ENCODE measurements at places on chromosomes 3 and 15.

DNA sequence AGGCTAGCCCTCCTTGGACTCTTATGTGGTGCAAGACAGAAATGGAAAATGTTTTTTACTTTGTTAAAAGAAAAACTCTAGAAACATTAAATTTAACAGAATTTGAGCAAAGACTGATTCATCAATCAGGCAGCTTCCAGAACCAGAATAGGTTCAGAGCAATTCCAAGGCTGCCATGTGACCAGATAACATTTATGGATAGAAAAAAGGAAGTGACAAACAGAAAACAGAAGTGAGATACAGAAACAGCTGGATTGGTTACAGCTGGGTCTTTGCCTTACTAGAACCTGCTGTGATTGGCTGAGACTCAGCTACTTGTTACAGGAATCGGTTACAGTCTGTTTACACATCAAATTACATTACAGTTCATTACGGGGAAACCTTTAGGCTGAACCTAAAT, 22.5 kb upstream of the OTOL1 start:
- DNase-seq, result no peak

DNA sequence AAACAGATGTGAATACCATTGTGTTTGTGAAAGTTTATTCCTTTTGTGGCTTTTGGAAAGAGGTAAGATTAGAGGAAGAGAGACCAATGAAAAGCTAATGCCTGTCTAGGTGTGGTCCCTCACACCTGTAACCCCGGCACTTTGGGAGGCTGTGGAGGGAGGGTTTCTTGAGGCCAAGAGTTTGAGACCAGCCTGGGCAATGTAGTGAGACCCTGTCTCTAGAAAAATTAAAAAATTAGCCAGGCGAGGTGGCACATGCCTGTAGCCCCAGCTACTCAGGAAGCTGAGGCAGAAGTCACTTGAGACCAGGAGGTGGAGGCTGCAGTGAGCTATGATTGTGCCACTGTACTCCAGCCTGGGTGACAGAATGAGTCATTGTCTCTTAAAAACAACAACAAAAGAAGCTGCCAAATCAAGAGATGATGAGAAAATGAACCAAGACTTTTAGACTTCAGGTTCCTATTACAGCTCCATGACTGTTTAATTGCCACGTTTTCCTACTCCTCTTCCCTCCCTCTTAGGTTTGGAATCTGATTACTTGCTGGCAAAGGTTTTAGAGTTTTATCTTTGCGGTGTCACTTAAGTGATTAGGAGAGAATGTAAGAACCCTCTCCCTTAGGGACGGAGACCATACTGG, 68.7 kb downstream of the CGNL1 start:
- no peak for DNase-seq

- DNase-seq, result no peak
Measured at GRCh38 chr3:69791919-69792399, 52.7 kb downstream of the MITF start.

GRCh38 chr3:79086514-79086913, 681.3 kb downstream of the ROBO1 start:
- peak; percentile 54 for DNase-seq

- DNase-seq, result no peak
Measured at GRCh38 chr15:63061975-63062374, 19.4 kb downstream of the TPM1 start.

DNA sequence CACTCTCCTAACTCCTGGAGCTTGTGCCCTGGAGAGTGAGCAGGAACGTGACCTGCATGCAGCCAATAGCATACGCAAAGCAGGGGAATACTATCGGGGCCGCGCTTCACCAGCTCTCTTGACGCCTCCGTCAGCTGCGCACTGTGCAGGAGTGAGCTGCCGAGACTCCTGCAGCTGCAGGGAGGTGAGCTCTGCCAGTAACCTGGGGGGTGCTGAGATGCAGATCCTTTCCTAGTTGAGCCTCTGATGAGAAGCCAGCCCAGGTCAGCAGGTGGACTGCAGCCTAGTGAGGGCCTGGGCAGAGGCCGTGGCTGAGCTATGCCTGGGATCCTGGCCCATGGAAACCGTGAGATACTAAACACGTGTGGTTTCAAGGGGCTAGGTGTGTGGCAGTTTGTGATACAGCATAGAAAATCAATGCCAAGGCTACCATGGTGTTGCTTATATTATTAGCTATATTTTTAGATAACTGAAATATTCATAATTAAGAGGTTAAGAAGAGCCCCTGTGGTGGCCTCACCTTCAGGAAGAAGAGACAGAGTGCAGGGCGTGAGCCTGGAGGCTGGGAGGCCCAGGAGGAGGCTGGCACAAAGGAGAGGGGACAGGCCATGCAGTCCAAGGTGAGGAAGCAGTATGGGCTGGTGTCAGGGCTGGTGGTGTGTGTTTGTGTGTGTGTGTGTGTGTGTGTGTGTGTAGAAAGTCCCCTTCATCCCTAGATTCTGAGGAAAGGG, 5.9 kb upstream of the DNAJB8 start:
- DNase-seq, result no peak

DNA sequence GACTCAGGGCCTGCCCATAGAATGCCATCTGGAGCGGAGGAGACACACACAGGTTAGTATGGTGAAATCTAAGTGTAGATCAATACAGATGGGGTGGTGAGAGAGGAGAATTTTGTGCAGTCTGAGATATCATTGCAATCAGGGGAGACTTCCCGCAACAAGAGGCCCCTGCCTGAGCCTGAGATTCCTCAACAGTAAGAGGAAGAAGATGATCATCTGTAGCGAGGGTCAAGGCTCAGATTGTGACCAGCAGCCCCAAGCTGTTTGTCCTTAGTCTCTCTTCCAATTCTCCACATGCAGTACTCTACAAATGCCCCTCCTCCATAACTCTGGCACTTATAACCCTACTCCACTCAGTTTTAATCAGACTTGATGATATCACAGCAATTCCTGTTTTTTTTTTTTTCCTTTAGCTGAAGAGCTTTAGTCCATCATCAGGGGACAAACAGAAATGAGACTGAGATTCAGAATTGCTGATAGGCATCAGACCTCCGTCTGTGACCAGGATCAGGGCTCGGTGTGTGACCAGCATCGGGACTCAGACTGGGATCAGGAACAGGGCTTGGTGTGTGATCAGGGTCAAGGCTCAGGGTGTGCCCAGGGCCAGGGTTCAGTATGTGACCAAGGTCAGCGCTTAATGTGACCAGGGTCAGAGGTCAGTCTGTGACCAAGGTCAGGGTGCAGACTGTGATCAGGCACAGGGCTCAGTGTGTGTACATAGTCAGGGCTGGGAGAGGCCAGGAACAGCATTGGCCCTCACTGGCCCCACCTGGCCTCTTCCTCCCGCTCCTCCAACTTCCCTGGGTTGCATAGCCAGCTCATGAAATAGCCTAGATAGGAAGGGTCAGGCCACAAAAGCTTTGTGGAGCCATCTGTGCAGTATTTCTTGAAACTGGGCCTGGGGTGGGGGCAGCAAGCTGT, 14.1 kb downstream of the LOXL1 start:
- DNase-seq, result no peak

- DNase-seq, result no peak
Measured at GRCh38 chr15:73183071-73183470, 130.8 kb downstream of the NEO1 start.

DNA sequence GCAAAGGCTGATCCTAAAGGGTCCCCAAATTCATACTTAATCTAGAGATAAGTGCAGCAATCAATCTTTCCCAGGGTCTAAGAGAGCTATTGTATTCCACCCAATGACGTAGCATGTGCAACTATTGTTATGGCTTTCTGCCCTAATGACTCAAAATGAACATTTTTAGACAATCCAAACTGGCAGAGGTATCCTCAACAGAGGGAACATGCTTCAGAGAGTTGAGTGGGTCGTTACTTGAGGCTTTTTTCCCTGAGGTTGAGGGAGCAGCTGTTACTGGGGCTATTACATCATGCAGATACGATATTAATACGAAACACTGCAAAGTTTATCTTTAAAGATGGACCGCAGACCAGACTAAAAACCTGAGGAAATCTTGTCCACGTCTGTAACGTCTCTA, 278.3 kb upstream of the WNT5A start:
- no peak for DNase-seq

- no peak for DNase-seq
Measured at GRCh38 chr3:23916152-23916885, 471 bp downstream of the NKIRAS1 start.

DNA sequence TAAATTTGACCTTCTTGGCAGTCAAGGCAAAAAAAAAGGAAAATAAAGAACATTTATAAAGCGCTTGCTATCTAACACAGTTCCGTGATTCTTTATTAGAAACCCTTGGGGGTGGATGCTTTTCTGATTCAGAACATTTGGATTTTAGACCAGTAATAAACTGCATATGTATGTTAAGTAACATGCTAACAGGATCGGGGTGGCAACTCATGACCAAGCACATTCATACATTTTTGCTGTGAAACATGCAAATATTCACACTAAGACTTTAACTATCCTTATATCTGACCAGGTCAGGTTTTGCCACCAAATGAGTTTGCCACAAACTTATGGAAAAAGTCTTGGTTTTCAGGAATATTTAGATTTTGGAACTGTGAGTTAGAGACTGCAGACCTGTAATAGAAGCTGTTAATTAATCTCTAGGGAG, 30.4 kb upstream of the KLF13 start:
- no peak for DNase-seq

- DNase-seq, result no peak
Measured at GRCh38 chr3:128395500-128396162, 71.1 kb downstream of the DNAJB8 start.

DNA sequence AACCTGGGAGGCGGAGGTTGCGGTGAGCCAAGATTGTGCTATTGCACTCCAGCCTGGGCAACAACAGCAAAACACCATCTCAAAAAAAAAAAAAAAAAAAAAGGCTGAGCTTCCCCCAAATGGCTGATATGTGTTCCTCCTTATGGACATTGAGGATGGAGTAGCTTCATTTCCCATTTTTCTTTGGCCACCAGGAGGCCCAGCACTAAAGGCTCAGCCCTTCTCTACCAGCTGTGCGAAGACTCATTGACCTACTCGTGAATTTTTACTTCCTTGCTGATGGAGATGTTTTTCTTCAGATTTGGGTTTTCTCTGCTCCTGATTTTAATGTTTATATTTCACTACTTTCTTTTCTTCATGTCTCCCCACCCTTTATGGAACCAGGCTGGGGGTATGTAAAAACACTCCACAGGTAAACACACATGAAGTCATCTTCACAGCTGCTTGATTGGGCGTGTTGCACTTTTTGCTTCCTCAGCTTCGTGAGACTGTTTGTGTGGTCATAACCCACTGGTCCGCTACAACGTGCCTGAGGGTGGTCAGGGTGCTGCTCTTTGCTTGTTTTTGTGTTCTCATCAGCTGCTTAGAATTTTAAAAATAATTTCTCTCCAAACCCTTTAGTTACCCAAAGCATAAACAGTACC, 13.5 kb downstream of the SEMA4B start:
- DNase-seq, result no peak

- no peak for DNase-seq
Measured at GRCh38 chr3:187946981-187947380, 201.7 kb upstream of the BCL6 start.

GRCh38 chr3:14528081-14528480, 12.1 kb downstream of the GRIP2 start:
- no peak for DNase-seq

GRCh38 chr15:31260646-31261265, 65.9 kb upstream of the KLF13 start:
- no peak for DNase-seq

DNA sequence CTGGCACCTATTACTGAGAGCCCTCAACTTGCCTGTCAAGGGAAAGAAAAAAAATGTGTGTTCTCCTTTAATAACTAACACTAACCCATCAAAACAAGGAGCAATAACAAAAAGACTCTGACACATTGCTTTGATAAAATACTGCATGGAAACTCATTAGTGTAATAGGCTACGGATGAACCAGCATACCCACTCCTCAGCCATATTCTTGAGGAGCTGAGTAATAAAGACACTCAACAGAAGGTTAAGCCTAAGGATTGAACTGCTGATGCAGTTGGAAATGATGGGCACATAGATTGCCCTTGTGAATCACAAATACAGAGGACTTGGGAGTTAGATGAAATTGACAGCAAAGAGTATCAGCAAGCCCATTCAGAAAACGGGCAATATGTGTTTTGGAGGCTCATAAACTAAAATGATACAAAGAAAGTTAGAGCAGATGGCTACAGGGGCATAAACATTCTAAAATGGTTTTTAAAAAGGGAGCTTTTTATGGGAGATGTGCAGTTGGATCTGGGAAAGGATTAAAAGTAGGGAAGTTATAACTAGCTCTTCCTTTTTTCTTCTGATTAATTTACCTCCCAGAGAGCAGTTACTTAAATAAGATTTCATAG, 447.6 kb upstream of the IL12A start:
- no peak for DNase-seq

- DNase-seq, result peak; percentile 72
Measured at GRCh38 chr3:51501833-51502561, 2.2 kb upstream of the DCAF1 start.

DNA sequence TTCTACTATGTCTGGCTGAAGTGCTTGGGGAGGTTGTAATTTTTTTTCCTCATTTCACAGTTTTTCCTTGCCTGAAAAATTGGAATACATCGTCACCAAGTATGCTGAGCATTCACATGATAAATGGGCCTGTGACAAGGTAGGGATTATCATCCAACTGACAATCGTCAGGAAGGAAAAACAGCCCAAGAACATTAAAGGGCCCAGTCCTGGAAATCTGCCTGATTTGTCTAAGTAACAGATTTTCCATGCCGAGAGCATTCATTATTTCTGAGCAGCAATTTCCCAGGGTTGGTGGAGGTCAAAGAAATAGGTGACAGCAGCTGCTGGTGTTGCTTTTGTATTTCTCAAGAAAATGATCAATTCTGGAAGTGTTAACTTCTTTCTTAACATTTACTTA, 226.0 kb upstream of the CHRM5 start:
- DNase-seq, result no peak

GRCh38 chr3:143217283-143217682, 97.7 kb downstream of the CHST2 start:
- no peak for DNase-seq

- no peak for DNase-seq
Measured at GRCh38 chr3:158725348-158726011, 6.8 kb downstream of the RARRES1 start.

GRCh38 chr3:62803276-62803675, 71.9 kb downstream of the CADPS start:
- no peak for DNase-seq

- DNase-seq, result peak; percentile 68
Measured at GRCh38 chr3:125694761-125695294, 99.5 kb upstream of the OSBPL11 start.

DNA sequence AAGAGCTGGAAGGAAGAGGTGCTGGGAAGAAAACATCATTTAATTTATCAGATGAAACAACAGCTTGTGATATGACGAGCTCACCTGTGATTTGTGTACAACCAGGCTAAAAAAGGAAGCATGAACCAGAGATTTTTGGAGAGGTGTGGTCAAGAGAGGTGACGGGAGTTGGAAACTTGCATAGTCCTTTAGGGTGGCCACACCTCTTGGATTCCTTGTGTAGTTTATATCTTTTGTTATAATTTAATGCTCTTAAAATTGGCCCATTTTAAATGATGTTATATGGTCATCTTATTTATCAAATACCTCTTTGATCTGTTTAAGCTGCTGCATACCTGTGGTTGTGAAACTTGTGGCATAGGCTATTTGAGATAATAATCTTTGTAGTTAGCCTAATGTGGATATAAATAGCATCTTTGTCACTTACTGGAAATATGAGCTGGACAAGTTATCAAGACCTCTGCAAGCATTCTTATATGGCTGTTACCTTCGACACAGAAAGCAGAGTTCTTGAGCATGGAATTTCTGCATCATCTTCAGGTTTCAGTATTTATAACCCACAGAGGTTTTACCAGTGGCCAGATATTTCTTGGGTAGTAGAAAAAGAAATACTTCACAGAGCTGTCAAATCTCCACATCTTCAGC, 49.1 kb downstream of the IL1RAP start:
- no peak for DNase-seq

- DNase-seq, result no peak
Measured at GRCh38 chr3:4739289-4740236, 239.7 kb upstream of the BHLHE40 start.
